T-cell (primary cell): ENCODE measurements at places on chromosomes 7 and 10.

GRCh38 chr10:76916536-76916935, 721.1 kb downstream of the KCNMA1 start:
- no peaks in the 10 kb centered on the region for H3K36me3 ChIP-seq
- H3K27ac ChIP-seq: no peak overlapping the region
- no peak for DNase-seq
- no peaks in the 10 kb centered on the region for H3K27me3 ChIP-seq
- H3K4me3 ChIP-seq: no peak overlapping the region

DNA sequence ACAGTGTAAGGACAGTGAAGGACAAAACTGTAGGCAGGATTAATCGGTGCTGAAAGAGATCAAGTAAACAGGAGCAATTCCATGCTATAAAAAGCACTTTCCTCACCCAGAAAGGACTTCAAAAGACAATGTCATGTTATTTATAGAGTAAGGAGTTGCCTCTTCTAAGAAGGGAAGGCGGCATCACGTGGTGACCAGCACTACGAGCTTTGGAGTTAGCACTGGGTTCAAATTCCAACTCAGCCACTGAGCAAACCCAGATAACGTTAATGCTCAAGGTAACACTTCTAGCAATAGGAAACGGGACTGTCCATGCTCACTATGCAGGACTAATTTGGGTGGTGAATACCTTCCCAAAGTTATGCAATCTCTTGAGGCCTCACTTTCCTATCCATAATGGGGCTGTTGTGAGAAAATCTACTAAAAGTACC, 715 bp upstream of the PANK1 start:
- H3K27ac ChIP-seq: no peak overlapping the region
- peaks cover 4% of the 10 kb centered on the region for H3K4me1 ChIP-seq
- H3K4me3 ChIP-seq: peak overlapping the region; percentile 89

- no peaks in the 10 kb centered on the region for H3K27me3 ChIP-seq
- no peaks in the 10 kb centered on the region for H3K4me1 ChIP-seq
- H3K36me3 ChIP-seq: no peaks in the 10 kb centered on the region
- H3K27ac ChIP-seq: no peak overlapping the region
- H3K4me3 ChIP-seq: no peak overlapping the region
Measured at GRCh38 chr7:12389089-12389700, 14.5 kb downstream of the VWDE start.

GRCh38 chr10:61781969-61782403, 119.3 kb downstream of the CABCOCO1 start:
- no peaks in the 10 kb centered on the region for H3K36me3 ChIP-seq
- H3K4me3 ChIP-seq: no peak overlapping the region
- no peak overlapping the region for H3K27ac ChIP-seq

DNA sequence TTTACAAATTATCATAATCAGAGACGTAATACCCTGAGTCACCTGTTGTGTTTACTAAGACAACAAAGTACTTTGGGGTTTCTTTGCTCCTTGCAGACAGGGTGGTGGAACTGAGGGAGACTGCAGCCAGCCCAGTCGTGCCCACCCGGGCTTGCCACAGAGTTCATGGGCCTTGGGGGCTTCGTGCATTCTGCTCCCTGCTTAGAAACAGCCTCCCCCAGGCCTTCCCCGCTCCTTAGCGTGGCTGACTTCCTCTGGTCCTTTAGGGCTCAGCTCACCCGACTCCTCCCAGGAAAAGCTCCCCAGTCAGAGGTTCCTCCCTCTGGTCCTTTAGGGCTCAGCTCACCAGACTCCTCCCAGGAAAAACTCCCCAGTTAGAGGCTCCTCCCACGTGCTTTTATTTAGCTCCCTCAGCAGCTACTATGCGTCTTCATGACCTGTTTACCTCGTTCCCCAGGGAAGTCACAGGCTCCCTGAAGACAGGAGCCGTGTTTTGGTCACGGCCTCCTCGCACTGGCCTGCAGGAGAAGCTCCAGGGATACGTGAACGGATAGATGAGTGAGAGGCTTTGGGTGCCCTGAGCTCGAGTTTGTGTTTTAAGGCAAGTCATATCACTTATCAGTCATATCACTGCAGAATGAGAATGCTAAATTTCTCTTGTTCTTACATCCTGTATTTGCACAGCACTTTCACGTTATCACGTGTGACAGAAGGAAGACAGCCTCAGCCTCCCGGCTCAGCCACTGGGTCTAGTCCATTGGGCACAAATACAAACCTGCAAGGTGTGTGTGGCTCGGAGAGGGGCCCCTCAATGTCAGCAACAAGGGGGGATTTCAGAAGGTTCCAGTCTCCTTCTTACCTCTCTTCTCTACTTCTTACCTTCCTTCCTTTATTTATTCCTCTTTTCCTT, 52.7 kb upstream of the VIPR2 start:
- H3K4me3 ChIP-seq: peak overlapping the region; percentile 15
- no peaks in the 10 kb centered on the region for H3K36me3 ChIP-seq
- peak overlapping the region; percentile 90 for H3K27ac ChIP-seq

GRCh38 chr7:37332243-37333016, 116.2 kb downstream of the ELMO1 start:
- H3K27me3 ChIP-seq: no peaks in the 10 kb centered on the region
- DNase-seq: no peak
- peaks cover 8% of the 10 kb centered on the region for H3K4me1 ChIP-seq
- no peak overlapping the region for H3K4me3 ChIP-seq

DNA sequence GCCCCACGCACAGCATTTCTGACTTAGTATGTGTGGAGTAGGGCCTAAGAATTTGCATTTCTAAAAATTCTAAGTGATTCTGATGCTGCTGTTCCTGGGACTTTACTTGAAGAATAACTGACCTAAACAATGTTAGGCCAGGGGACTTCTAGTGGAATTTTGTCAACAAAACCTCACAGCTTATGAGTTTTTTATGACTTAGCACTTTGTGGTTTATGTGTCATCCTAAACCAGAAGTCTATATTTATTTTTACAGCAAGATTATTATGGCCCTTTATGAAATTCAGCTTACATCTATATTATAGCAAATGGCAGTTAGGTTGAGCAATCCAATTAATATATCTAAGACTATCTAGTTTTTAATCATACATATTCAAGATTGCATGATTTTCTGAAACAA, 24.6 kb upstream of the BET1 start:
- no peaks in the 10 kb centered on the region for H3K27me3 ChIP-seq
- H3K4me3 ChIP-seq: no peak overlapping the region
- no peaks in the 10 kb centered on the region for H3K4me1 ChIP-seq
- H3K36me3 ChIP-seq: no peaks in the 10 kb centered on the region
- H3K27ac ChIP-seq: no peak overlapping the region

DNA sequence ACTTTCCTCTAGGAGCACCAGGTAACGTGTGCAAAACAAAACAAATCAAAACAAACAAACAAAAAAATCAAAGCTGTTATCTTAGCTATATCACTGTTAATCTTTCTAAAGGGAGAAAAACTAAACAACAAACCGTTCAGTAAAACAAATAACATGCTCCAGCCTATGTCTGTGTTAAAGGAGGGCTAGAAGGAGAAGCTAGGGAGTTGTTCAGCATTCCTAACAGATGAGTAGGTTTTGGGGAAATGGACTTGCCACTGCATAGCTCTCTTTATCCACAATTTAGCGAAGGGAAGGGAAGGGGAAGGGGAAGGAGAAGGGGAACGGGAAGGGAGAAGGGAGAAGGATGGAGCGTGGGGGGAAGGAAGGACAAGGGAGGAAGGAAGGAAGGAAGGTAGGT, 134.2 kb upstream of the AKR1E2 start:
- no peak overlapping the region for H3K4me3 ChIP-seq
- no peak overlapping the region for H3K27ac ChIP-seq
- no peaks in the 10 kb centered on the region for H3K4me1 ChIP-seq
